ENCODE measurements at places on chromosomes 7 and 10.

- DNase-seq = no peak
Measured at GRCh38 chr10:12848439-12849173, 152.9 kb downstream of the CCDC3 start.

DNA sequence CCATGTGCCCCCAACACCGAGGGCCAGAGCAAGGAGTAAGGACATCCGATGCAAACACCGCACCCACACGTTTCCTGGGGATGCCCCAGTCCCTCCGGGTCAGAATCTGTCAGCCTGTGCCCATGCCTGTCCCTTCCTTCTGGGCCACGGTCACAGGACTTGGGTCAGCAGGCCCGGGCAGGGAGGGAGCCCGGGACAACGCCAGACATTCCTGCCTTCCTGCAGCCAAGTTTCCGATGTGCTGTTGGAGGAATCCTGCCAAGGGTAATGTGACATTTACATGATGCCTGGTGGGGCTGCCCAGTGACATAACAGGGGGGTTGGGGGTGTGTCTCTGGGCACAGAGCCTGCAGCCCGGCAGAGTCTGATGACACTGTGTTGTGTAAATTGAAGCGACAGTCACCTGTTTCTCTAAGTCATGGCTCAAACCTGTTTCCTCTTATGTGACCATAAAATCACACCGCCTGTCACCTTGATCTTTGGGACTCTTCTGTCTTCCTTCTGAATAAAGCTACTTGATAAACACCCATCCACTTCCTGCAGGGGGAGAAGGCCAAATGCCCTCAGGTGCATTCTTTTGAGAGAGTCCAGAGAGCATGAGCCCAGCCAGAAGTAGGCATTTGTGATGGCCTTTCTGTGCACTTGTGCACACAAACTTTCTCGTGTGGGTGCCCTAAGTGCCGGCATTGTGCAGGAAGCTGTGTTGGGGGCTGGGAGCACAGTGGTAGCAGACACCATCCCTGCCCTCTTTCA lies 175.3 kb upstream of the RHEB start:
- peak; percentile 61 for DNase-seq

- peak; percentile 36 for DNase-seq
Measured at GRCh38 chr10:80413271-80413996, 5.1 kb downstream of the PRXL2A start.

DNA sequence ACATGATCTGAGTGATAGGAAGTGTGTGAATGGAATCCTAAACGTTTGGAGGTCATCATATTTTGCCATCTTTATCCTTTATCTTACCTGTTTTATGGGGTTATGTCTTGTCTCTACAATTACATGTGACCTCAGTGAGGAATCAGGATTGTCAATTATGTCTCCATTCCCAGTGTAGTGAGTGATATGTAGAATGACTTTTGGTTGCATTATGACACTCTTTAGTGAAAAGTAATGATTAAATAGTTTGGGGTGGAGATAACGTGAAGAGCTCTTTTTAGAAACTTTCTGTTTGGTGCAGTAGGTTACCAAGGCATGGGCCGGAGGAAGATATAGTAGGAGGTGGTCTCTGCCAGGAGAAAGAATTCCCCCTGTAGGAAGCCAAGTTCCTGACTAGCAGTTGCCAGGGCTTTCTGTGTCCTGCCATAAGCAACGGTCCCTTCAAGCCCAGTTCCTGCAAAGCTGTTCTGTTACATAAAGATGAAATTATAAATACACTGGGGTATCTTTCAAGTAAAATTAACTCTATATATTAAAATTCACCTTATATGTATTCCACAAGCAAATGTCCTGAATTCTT lies 228.2 kb downstream of the NSUN6 start:
- no peak for DNase-seq

DNA sequence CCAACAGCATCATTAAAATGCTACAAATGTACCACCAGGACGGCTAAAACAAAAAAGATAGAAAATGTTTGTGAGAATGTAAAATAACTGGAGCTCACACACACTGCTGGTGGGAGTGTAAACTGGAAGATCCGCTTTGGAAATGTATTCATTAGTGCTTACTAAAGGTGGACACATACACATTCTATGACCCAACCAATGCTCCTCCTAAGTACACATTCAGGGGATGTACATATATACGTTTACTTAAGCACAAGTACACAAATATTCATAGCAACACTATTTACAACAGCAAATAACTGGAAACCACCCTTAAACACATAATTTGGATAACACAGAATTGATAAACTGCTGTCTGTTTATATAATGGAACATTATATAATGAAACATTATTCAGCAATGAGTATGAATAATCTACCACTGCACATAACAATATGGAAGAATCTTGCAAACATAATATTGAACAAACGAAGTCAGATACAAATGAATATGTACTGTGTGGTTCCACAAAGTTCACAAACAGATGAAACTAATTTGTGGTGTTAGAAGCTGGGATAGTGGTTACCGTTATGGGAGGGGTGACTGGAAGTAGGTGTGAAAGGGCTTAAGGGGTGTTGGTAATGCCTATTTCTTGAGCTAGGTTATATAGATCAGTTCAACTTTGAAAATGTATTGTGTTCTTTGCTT lies 52.1 kb downstream of the STRA8 start:
- DNase-seq = no peak

- peak; percentile 74 for DNase-seq
Measured at GRCh38 chr10:61902445-61903220, 1.1 kb downstream of the ARID5B start.

DNA sequence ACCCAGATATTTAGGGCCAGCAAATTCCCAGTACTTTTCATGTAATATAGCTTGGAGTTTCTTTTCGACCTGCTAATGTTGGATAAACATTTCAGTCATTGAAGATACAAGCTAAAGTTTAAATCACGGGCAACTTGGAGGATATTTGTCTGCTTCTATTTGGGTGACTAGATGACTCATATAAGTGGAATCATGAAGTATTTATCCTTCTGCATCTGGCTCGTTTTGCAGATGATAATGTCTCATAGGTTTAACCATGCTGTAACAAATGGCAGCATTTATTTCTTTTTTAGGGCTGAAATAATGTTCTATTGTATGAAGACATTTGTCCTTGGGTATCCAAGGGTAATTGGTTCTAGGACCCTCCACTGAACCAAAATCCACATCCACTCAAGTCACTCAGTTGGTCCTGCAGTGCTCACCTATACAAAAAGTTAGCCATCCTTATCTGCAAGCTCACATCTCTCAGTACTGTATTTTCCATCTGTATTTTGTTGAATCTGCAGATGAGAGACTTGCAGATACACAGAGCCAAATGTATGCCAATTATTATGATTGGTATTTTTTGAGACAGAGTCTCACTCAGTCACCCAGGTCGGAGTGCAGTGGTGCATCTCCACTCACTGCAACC lies 187.2 kb upstream of the CSTF2T start:
- DNase-seq = no peak

DNA sequence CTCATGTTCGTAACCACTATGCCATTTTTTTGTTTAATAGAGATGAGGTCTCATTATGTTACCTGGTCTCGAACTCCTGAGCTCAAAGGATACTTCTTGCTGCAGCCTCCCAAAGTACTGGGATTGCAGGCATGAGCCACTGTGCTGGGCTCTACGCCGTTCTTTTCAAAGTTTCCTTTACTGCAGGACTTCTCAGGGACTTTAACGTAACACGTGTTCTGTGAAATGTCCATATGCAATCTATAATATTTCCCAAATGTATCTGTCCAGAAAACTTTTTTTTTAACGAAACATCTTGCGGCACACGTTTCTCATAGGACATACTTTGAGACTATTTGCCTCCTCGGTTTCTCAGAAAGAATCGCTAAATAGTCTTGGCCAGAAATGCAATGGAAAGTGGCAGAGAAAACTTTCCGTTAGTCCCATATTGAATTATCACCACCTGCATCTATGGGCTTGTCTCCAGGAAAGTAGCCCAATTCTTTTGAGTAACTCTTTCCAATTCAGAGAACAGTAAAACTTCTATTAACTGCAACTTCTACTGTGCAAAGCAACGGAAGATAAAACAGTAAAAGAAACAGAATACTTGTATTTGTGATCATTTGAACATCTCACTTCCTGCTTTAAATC lies 96.3 kb downstream of the ELMO1 start:
- DNase-seq = no peak

DNA sequence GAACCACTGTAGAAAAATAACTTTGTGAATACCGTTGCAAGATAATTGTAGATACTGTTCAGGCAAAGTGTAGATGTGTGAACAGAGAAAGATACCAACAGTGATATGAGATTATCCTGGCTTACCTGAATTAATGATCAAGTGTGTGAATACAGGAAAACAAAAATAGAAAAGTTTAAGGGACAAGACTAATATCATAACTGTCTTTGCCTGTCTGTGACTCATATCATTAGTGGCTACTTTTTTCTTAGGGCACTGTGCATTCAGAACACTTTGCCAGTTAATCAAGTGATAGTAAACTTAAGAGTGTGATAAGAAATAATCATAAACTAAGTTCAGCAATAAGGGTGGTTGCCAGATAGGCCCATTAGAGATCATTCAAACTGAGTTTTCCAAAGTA lies 323.0 kb upstream of the LRGUK start:
- DNase-seq = no peak

GRCh38 chr10:110508159-110508788 lies 10.6 kb downstream of the DUSP5 start:
- DNase-seq = no peak

DNA sequence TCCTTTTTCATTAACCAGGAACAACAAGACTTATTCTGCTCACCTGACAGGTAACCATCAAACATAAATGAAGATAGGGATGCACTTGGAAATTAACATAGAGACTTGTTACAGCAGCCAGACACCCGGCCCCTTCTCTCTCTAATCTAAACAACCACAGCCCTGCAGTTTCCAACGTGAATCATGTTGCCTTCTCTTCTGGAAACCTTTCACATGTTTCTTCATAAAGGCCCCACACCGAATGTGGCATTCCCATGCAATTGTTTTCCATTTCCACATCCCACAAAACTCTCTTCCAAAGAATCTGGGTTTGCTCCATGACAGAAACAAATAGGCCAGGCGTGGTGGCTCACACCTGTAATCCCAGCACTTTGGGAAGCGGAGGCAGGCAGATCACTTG lies 15.0 kb upstream of the WDR86 start:
- no peak for DNase-seq

DNA sequence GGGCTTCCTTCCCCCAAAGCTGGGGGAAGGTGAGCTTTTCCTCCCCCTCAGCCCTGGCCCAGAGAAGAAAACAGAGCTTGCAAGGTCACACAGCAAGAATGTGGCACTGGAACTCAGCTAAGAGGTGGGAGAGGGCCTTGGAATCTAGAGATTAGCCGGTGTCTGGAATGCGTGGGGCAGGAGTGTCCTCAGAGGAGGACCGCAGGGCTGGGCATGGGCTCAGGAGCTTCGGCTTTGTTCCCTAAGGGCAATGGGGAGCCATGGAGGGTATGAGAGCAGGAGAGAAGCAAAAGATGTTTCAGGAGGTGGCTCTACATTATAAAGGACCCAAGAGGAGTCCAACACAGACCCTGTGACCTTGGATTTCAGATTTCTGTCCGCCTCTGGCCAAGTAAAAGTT lies 127.2 kb upstream of the TNRC18 start:
- DNase-seq = no peak

DNA sequence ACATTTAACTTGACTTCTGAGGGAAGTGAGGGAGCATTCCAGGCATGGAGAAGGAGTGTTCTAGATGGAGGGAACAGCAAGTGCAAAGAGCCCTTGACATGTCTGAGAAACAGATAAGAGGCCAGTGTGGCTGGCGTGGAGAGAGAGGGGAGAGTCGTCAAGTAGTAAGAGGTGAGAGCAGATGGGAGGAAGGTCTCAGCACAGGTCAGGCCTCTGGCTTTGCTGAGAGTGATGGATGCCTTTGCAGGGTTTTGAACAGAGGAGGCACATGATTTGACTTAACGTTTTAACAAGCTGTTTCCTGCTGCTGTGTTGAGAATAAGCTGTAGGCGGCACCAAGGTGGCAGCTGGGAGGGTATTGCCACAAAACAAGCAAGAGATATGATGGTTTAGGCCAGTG lies 97.2 kb downstream of the KAT6B start:
- peak; percentile 76 for DNase-seq

GRCh38 chr10:101843032-101844021 lies at the start of gene KCNIP2:
KCNIP2 (minus strand) TSS chr10:101843800; CDS start chr10:101843568, 232 bp downstream.
- DNase-seq = peak; percentile 76

DNA sequence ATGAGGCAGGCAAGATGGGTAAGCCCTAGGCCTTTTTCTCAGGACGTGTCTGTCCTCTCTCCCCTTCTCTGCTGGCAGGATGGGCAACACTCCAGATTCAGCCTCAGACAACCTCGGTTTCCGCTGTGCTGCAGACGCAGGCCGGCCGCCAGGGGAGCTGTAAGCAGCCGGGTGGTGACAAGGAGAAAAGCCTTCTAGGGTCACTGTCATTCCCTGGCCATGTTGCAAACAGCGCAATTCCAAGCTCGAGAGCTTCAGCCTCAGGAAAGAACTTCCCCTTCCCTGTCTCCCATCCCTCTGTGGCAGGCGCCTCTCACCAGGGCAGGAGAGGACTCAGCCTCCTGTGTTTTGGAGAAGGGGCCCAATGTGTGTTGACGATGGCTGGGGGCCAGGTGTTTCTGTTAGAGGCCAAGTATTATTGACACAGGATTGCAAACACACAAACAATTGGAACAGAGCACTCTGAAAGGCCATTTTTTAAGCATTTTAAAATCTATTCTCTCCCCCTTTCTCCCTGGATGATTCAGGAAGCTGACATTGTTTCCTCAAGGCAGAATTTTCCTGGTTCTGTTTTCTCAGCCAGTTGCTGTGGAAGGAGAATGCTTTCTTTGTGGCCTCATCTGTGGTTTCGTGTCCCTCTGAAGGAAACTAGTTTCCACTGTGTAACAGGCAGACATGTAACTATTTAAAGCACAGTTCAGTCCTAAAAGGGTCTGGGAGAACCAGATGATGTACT lies 13.1 kb downstream of the PHKG1 start:
- DNase-seq = no peak

DNA sequence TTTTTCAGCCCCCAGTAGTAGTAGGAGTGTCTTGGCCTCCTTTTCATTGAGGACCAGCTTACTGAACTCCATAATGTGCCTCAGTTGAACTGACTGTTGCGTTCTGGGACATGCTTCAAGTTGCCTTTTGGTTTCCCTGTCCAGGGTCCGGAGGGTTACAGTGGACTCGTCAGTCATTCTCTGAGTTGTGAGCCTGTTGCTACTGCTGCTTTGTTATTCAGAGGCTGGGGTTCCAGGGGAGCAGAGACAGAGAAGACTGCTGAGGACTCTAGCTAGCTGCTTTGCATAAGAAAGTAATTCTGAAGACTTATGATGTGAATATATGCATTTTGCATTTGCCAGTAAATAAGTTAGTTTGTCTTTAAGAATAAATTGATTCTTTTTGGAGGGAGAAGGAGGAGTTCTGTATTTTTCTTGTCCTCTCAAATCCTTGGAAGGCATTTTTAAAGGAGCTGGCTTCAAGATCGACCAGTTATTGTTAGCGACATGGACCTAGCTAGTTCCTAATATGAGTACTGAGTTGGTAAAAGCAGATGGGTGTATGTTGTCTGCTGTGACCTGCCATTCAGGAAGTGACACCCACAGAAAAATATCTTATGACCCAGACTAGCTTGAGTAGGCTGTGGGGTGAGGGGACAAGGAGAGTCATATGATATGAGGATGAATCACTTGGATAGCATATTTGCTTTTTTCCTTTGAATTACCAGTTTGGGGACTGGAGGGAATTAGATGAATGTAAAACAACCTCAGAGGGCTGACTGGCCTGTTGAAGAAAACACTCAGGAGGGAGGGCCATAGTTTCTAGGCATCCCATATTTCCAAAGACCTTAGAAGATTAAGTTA lies 8.3 kb downstream of the PI4K2A start:
- DNase-seq = peak; percentile 53
